ENCODE measurements at places on chromosomes 1 and 21.
A peak's percentile ranks its signal among the peaks of the same experiment; 100 is the strongest.

DNA sequence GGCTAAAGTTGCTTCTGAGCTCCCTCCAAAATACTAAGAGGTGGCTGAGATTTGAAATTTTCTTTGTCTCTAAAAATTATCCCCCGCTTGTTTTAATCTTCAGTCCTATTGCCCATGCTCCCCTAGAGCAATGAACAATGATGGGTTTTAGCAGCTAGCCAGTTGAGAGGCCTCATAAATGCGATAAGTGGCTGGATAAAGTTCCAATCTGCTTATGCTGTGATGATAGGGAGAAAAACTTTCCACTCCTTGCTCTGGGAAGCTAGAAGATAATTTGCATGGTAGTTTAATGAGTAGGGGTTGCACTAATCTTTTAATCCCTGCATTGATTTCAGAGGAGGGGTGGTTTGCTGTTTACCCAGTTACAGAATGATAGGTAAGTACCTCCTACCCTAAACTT, 9.6 kb upstream of the PRPF3 start:
- DNase-seq: no peak

GRCh38 chr1:161139766-161140165, 7.3 kb upstream of the DEDD start:
- peak; percentile 67 for DNase-seq

- DNase-seq: no peak
Observed at GRCh38 chr1:227541129-227541528, 22.2 kb upstream of the ZNF678 start.

DNA sequence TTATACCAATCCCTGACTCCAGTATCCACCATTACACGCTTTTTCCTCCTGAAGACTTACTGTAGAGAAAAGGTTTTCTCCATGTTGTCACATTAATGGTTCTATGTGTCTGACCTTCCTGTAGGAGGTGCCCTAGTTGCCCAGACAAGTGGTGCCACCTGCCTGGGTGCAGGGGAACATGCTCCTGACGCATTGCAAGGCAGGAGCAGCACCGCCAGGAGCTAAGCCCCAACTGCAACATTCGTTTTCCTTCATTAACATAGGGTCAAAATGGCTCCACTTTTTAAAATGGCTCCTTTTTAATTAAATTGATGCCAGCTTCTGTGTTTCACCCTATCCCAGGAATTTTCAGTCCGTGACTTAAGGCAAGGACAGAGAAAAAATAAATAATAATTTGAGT, 220.1 kb upstream of the SAMSN1 start:
- no peak for DNase-seq

DNA sequence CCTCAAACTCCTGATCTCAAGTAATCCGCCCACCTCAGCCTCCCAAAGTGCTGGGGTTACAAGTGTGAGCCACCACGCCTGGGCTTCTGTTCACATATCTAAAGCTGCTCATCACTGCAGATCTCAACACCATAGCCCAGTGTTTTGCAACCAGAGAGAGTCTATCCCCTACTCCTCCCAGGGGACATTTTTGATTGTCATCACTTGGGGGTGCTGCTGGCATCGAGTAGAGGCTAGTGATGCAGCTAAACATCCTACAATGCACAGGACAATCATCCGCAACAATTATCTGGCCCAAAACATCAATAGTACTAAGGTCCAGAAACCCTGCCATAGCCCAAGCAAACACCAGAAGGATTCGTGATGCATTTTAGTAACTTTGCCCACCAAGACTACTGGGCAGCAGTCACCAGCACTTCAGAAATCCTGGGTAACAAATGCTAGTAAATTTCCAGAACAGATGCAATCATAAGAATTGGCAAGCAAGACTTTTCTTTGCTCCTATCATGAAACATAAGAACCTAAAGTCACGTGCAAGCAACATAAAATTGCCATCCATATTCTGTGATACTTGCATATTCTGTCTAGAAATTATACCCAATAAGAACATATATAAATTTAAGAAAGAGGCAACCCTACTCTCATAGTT, 159.2 kb downstream of the APP start:
- no peak for DNase-seq

GRCh38 chr1:44628962-44629756, 45.1 kb downstream of the TMEM53 start:
- no peak for DNase-seq

DNA sequence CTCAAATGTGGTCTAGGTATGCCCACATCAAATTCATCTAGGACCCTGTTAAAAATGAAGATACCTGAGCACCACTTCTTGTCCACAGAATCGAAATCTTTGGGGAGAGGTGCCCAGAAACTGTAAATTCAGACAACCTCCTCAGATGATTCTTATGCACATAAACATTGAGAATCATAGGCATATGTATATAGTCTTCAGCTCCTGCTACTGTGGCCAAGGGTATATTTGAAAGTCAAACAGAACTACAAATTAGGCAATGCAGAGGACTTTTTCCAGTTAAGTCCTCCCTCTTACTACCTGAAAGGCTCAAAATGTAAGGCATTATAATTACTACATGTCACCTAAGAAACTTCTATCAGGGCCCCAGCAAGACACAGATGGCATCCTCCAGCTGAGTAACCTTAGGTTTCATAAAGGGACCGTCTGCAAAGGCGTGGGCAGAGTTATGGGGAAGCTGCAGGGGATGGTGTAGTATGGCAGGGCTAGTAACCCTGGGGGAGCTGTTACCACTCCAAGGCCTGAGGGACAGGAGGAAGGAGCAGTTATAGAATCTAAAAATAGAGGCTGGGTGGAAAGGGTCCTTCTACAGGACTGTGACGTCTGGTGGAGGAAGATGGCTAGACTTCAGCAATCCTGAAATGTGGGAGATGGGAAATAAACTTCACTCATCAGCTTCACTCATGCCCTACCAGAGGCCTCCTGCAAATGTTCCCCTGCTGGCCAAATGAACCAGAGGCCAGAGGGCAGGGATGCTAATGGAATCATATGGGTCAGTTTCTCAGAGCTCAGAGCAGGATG, 46.3 kb downstream of the DAB1 start:
- DNase-seq: peak; percentile 61

DNA sequence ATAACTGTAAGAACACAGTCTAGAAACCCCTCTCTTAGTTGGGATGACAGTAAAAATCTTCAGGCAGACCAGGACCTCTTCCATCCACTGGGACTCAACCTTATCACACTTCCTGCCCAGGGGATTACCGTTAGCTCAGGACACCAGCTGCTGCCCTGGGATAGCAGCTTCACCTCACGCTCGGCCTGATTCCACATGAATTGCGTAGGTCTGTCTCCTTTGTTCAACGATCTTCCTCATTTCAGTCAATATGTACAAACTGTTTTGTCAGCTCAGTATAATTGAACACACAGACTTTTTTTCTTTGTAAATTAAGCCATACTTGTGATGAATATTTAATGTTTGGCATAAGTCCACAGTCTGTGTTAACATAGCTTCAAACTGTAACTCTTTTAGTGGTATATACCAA, 290.4 kb downstream of the GRIK1 start:
- DNase-seq: no peak

DNA sequence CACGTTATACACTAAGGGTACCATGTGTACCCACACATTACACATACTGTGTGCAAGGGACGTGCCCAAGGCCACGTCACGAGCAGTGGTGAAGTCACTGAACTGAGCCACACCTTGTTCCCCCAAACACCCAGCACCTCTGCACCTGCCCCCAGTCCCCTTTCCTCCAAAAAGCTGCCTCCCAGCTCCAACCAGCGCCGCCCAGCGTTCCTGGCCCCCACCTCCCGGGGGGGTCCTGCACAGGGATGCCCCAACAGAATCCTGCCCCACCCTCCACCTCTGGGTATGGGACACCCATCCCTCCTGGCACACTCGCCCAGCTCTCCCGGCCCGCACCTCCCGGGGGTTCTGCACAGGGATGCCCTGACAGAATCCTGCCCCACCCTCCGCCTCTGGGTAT, 54.1 kb downstream of the CHD5 start:
- DNase-seq: no peak

DNA sequence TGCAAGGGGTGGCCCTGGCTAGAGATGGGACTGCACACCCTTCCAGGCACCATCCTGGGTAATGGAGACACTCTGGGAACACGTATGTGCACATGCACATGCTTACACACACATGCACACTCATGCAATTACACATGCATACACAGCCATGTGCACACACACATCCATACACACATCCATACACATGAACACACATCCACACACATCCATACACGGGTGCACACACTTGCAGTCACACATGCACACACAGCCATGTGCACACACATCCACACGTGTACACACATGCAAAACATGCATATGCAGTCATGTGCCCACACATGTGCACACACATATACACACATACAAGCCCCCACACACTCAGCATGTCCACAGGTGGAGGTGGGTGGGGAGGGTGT, 22.3 kb upstream of the POFUT2 start:
- no peak for DNase-seq

GRCh38 chr1:157878059-157878458, 36.5 kb upstream of the CD5L start:
- DNase-seq: peak; percentile 41

- no peak for DNase-seq
Observed at GRCh38 chr1:17739050-17739449, 16.1 kb upstream of the ACTL8 start.

- DNase-seq: no peak
Observed at GRCh38 chr1:98896711-98897445, 107.8 kb downstream of the PLPPR5 start.

- no peak for DNase-seq
Observed at GRCh38 chr1:247266053-247266452, 10.2 kb downstream of the VN1R5 start.

GRCh38 chr1:54517496-54517895, 30.5 kb upstream of the ACOT11 start:
- DNase-seq: no peak

- peak; percentile 52 for DNase-seq
Observed at GRCh38 chr1:96366516-96366915, 355.1 kb upstream of the PTBP2 start.

DNA sequence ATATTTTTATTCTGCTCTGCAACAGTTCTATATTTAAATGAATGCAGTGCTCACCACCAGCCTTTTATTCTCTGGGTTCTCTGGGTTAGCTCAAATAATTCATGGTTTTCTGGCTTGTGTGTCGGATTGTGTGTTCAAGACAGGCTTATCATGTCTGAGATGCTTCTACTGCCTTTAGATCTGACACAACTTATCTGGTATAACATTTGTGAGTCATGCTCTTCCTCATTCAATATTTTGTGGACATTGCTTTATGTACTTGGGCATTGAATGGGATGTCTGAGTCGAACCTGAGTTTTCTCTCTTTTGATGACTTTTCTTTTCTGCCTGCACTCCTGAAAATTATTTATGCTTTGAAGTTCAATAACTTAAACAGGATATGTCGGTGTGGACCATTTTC, 17.6 kb upstream of the PKP1 start:
- DNase-seq: no peak

GRCh38 chr1:24503870-24504523, 1.4 kb downstream of the RCAN3 start:
- no peak for DNase-seq

DNA sequence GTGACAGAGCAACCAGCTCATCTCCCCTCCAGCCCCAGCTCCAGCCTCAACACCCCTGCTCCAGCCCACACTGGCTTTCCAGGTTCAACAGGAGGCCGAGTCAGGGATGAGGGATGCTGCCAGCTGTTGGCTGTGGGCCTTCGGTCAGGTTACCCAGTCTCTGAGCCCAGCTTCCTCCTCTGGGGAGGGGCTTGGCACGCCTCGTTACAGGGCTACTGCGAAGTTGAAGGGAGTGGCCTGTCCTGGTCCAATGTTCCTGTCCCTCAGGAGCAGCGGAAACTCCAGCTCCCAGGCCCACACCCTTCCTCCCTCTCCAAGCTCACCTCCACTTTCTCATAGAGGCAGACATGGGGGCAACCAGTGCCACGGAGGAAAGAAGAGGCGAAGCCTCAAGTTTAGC, 15.1 kb upstream of the TAS1R2 start:
- no peak for DNase-seq

DNA sequence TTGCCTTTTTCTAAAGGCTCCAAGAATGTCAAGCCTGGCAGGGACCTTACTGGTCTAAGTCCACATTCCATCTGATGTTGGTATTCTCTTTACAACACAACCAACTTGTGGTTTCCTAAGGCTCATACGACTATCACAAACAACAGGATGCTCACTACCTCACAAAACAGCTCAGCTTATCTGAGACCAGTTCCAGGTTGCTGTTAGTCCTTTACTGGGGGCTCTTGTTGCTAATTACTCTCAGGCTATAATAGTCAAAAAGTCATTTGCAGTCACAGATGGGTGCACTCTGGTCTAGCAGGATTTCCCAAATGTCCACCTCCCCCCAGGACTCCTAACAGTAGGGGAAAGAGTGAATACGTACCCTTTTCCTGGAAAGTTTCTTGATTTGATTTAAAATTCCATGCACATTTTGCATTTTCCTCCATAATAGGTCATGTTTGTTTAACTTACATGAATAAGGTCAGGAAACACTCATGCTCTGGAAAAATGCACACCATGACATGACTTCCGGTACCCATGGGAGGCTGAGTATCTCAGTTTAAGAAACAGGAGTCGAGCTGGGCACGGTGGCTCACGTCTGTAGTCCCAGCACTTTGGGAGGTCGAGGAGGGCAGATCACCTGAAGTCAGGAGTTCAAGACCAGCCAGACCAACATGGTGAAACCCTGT, 16.0 kb downstream of the LCK start:
- no peak for DNase-seq
